Heart left ventricle (tissue), 16 donors: ENCODE measurements at places on chromosomes 16 and 17. TPM values are rescaled to one million over a fixed set of nuclear protein-coding genes. Genes with fewer than 3 reads are reported as not detected.

GRCh38 chr16:8868416-8869211, at the start of gene CARHSP1:
CARHSP1 (minus strand) TSS chr16:8869006; CDS start chr16:8859328, 9,678 bp downstream.
- DNase-seq, result peak; percentile 90

DNA sequence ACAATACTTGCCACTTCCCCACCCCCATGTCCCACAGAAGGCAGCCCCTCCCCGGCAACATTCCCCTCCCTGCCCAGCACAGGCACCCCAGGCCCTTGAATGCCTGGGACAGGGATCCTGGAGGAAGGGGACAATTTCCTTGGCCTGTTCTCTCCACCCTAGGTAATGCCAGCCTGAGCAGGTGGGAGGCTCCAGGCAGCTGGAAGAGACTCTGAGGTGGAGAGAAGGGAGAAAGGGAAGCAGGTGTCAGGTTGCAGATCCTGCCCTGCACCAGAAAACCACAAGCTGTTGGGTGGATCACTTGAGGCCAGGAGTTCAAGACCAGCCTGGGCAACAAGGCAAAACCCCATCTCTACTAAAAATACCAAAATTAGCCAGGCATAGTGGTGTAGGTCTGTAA, 8.9 kb downstream of the MPP2 start:
- no peak for DNase-seq

- DNase-seq, result no peak
Observed at GRCh38 chr16:86945166-86945900, 367.0 kb downstream of the FOXL1 start.

DNA sequence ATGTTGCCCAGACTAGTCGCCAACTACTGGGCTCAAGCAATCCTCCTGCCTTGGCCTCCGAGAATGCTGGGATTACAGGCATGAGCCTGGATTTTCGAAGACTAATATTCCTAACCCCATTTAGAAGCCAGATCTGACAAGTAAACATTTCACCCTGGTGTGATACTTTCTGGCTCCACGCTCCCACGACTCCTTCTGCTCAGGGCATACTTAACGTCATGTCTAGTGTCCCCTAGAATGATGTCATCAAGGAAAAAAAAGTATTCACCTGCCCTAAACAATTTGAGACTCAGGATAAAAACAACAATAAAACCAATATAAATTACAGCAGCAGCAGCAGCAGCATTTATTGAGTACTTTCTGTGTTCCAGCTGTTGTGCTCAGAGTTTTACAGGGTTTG, 13.2 kb downstream of the ITGB3 start:
- DNase-seq, result no peak

- no peak for DNase-seq
Observed at GRCh38 chr16:88992351-88993165, 15.6 kb upstream of the CBFA2T3 start.

GRCh38 chr16:4678596-4678995, 14.8 kb upstream of the NUDT16L1 start:
- DNase-seq, result no peak

- peak; percentile 98 for DNase-seq
Observed at GRCh38 chr17:76737082-76737675, at the start of gene SRSF2. SRSF2 (minus strand) TSS chr17:76737331; CDS start chr17:76737160, 171 bp downstream.

Gene IRX5
- 18.1 TPM for total RNA-seq
